ENCODE measurements at places on chromosomes 5 and 9.

GRCh38 chr9:128836509-128837145, 7.0 kb upstream of the SPOUT1 start:
- DNase-seq, result no peak

DNA sequence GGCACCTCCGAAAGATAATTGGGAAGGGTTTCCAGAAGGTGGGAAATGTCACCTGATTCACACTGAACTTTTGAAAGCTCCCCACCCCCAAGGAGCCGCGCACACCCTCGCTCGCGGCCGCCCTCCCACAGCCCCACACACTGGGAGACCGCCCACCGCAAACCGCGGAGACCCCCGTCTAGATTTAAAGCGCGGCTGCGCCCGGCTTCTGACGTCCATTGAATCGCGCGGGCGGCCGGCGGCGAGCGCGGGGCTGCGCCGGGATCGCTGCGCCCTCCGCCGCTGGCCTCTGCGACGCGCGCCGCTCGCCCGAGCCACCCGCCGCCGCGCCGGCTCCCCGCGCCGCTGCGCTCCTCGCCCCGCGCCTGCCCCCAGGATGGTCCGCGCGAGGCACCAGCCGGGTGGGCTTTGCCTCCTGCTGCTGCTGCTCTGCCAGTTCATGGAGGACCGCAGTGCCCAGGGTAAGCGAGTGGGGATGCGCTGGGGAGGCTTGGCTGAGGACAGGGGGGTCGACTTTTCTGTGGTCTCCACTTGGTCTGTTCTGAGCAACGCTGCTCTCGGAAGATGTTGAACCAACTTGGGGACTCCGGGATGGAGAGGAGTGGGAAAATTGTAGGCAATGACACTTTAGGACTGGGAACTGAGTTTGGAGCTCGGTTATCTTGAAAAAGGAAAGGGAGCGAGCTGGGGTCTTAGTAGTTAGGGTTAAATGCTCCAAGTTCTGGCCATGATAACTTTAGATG, at the start of gene FST:
TSS of gene FST (plus strand) at position 214 of the 743 bp plus-strand sequence. CDS start at position 377, 163 bp downstream.
- DNase-seq, result no peak

DNA sequence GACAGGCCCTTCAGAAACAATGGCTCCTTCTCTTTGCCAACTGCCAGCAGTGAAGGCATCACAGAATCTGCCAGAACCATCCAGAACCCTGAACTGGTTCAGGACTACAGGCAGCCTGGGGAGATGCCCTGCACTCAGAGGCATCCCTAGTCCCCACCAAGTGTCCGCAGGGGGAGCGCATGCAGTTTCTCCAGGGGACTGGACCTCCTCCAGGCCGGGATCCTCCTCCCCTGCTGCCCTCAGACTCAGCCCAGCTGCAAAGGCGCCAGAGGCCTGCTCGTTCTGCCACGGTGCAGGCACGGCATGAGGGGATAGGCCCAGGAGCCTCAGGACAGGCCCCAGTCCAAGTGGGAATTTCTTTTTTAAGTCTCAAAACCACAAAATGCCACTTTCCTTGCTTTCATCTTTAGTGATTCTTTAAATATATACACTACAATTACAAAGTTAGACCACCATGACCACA, 72.0 kb downstream of the SEMA4D start:
- no peak for DNase-seq

- no peak for DNase-seq
Observed at GRCh38 chr5:50559955-50560354, 106.5 kb upstream of the PARP8 start.

DNA sequence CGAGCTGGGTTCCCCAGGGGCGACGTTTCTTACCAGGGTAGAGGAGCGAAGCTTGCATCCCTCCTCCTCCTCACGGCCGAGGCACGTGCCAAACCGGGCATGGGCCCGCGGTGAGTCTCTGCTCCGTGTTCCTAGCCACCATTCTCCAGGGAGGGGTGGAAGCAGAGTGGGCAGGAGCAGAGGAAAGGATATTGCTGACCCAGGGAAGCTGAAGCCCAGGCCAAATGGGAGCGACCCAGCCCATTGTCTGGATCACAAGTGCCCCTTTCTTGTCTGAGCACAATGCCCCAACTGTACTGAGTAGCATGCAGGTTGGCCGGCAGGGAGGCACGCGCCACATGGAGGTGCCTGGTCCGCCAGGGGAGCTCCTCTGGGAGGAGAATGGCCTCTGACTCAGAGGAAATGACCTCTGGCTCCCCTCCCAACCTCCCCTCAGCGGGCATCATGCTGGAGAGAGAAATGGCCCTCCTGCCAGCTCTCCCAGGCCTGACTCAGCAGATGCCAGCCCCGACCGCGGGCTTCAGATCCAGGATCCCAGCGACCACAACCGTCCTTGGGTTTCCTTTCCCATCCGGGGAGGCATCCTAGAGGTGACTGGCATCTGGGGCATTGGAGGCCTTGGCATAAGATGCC, 1.1 kb downstream of the PRR7 start:
- no peak for DNase-seq

- DNase-seq, result no peak
Observed at GRCh38 chr9:136921307-136921706, 23.2 kb downstream of the FBXW5 start.

- DNase-seq, result peak; percentile 83
Observed at GRCh38 chr9:115668521-115668920, 485.1 kb upstream of the PAPPA start.

DNA sequence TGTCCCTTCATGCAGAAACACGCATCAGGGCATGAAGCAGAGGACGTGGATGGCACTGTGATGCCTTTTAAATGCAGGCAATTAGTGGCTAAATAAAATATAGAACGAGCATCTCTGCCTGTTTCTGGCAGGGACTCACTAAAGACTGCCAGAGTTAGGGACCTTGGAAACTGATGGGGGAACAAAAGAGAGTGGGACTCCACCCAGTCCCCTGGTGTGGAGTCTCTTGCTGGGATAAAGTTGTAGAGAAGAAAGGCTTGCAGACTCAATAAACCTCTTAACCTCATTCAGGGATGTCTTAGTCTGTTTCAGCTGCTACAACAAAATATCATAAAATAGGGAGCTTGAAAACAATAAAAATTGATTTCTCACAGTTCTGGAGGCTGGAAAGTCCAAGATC, 87.6 kb upstream of the ARAP3 start:
- DNase-seq, result no peak

DNA sequence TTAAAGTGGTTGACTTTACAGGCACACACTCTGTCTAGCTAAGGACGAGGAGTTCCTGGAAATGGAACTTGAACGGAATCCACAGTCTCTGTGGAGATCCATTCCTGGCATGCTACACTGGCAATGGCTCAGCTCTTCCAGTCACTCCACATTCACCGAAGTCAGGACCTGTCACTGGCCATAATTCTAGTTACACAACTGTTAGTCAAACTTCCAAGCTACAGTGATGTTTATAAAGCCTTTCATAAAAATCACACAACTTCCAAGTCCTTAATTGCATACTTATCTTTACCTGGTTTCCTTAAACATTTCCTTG, 15.7 kb downstream of the CDC14B start:
- no peak for DNase-seq

- DNase-seq, result no peak
Observed at GRCh38 chr5:20524991-20525529, 537.1 kb upstream of the CDH18 start.

DNA sequence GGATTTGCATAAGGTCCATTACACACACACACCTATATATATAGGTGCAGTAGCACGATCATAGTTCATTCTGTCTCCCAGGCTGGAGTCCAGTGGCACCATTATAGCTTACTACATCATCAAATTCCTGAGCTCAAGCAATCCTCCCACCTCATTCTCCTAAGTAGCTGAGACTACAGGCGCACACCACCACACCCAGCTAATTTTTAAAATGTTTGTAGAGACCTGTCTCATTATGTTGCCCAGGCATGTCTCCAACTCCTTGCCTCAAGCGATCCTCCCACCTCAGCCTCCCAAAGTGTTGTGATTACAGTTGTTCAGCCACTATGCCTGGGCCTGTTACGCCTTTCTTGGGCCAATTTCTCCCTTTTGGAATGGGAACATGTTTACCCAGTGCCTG, 39.7 kb downstream of the DNAJB5 start:
- no peak for DNase-seq

- DNase-seq, result no peak
Observed at GRCh38 chr5:140633501-140633900, 526 bp upstream of the CD14 start.

- no peak for DNase-seq
Observed at GRCh38 chr9:4290427-4290837, 9.4 kb downstream of the GLIS3 start.

DNA sequence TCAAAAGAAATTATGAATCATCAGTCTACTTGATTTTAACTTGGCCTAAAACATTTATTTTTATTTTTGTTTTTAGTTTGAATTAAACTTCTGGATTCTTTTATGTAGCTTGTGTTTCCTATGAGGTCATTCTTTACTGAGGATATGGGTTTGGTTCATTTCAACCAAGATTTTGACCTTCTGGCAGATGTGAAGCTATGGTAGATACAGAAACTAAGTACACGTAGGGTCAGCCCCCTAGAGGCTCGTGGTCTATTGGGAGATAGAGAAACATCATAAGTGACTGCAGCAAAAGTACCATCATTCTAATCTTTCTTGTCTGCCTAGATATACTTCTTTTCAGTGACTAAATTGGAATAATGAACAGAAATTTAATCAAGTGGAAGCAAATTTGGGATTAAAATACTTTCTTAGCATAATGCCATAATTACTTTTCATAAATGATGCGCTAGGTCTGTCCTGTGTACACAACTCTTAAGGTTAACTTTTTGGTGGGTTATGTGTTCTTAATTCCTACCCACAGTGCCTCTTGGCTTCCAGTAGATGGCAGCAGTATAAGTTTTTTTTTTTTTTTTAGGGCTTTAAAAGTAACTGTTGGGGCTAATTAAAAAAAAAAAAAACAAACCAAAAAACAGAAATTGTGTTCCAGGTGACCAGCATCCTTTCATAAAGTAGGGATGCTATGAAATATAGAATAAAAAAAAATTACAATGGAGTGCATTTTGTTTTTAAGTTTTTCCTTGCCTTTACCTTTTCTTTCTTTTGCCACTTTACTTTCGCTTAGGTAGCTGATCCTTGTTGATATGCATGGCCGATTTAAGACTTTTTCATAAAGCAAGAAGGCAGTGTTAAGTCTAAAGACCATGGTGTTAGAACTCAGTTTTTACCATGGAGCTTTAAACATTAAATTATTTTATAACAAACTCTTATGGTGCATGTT, 49.9 kb downstream of the LRRTM2 start:
- DNase-seq, result no peak

GRCh38 chr9:107270082-107270481, 13.0 kb upstream of the RAD23B start:
- no peak for DNase-seq

DNA sequence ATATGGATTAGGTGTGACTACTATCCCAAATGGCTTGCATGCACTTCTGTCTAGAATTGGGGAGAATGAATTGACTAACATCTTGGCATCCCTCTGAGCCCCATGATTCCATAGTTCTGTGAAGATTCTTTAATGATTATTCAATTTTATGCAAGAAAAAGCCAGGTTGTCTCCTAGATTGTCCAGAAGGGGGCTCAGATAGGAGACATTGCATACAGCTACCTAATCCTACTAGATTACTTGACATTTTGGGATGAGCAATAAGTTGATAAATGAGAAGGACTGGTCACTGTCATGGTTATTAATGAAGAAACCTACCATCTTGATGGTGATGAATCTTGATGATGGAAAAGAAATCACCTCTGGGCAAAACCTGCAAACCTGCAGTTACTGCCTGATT, 117.0 kb downstream of the CARTPT start:
- no peak for DNase-seq

- no peak for DNase-seq
Observed at GRCh38 chr5:136103118-136103517, 29.5 kb upstream of the SMAD5 start.

DNA sequence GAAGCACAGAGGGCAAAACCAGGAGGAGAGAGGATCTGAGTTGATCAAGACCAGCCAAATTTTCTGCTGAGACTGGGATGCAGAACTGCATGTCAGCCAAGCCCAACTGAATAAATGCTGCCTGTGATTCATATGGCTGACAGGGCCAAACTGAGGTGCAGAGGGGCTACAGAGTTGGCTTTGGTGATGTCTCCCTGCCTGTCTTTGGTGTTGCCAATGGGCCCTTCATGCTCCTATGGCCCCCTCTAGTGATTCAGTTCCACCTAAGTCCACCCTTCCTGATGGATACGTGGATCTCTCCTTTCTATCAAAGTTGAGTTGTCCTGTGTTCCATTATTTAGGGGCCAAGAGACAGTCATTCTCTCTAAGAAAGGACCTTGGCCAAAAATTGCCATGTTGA, 163.6 kb upstream of the TLE4 start:
- DNase-seq, result no peak

DNA sequence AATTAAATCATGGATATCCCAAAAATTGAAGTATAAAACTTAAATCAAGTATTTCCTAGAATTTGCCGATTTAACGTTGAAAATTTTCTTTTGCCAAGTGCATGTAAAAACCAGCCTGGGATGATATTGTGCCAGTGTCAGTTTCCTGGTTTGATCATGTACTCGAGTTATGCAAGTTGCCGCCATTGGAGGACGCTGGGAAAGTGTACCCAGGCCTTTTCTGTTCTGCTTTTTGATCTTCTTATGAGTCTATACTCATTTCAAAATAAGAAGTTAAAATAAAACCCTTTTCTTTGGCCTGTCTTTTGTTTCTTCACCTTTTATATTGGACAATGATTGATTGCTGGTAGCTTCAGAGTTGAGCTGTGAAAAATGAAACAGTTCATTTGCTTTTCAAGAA, 93.1 kb upstream of the NFIL3 start:
- DNase-seq, result no peak

- DNase-seq, result no peak
Observed at GRCh38 chr5:173236531-173237142, 1.6 kb upstream of the NKX2-5 start.

GRCh38 chr5:92081958-92082712, 699.0 kb upstream of the ARRDC3 start:
- no peak for DNase-seq

DNA sequence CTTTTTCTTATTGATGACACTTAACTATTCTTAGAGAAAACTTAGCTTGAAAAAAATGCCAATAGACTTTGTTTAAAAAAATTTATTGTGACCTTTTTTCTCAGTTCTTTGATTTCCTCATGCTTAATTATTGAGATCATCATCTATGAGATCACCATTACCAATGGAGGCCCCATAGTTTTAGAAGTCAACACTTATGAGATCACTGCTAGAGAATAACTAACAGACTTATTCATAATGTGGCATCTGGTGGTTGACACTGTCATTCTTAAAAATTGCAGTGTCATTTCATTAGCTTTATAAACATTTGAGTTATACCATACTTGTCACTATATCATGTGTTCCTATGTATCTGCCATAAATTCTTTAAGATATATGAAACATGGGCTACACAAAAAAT, 14.9 kb upstream of the FEM1C start:
- DNase-seq, result no peak

GRCh38 chr5:178632285-178632684, 5.4 kb upstream of the CLK4 start:
- no peak for DNase-seq

GRCh38 chr9:84697509-84698114, 28.1 kb downstream of the NTRK2 start:
- DNase-seq, result peak; percentile 2

DNA sequence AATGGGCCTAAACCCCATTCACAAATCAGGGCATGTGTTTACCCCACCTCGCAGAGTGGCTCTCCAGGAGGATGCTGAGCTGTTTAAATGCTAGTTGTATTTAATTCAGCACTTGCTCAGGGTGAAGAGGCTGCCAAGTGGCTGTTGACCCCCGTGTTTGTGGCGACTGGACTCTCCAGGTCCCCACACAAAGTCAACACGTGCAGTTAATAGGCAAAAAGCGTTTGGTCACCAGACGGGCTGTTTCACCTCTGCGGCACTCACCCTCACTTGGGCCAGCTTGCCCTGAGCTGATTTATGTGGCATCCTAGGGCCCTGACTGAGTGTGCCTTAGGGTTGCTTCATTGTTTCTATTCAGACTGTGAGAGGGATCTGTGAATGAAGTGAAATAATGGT, 152.3 kb downstream of the GAS1 start:
- no peak for DNase-seq
